ENCODE measurements at places on chromosomes 11 and 22.

GRCh38 chr11:109425554-109425953, 3.6 kb downstream of the C11orf87 start:
- no peak for DNase-seq

- no peak for DNase-seq
These were observed 21.5 kb downstream of the SHANK3 start for GRCh38 chr22:50694099-50694605.

GRCh38 chr22:42945027-42945426, 69.9 kb downstream of the PACSIN2 start:
- DNase-seq: no peak

GRCh38 chr11:2735053-2735589, 35.3 kb upstream of the KCNQ1OT1 start:
- no peak for DNase-seq

DNA sequence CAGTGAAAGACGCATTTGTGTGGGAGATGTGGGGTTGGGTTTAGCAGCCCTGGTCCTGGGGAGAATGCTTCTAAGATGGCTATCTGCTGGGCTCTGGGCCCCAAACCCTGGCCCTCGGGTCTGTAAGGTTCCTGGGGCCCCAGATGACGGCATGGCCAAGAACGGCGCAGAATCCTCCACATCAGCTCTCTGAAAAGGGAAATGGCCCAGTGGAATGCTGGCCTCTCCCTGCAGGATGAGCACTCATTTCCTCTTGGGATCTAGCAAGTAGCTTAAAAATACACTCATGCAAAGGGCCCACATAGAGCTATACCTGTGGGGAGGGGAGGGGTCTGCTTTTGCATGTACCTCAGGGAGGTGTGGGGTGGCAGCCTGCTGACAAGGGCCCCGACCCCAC, 37.5 kb upstream of the LINC01488 start:
- DNase-seq: no peak

GRCh38 chr11:123193742-123194141, 1.3 kb downstream of the CLMP start:
- DNase-seq: no peak

- no peak for DNase-seq
These were observed 155.1 kb downstream of the DDX10 start for GRCh38 chr11:108819957-108820356.

GRCh38 chr22:24185501-24186351, 4.4 kb downstream of the SUSD2 start:
- DNase-seq: no peak

DNA sequence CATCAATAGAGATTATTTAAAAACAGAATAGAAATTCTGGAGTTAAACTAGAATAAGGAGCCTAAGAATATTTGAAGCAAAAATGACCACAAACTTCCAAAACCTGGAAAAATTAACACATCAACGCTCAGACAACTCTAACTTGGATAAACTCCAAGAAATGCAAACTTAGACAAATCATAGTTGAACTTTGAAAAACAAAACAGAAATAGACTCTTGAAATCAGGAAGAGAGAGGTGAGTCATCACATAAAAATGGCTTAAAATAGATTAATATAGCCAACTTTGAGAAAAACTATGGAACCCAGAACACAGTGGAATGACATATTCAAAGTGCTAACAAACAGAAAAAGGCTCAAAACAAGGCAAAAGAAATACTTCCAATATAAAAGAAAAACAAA, 974.2 kb downstream of the JRKL start:
- no peak for DNase-seq

GRCh38 chr11:5288108-5288905, 13.4 kb downstream of the OR51B4 start:
- DNase-seq: no peak

DNA sequence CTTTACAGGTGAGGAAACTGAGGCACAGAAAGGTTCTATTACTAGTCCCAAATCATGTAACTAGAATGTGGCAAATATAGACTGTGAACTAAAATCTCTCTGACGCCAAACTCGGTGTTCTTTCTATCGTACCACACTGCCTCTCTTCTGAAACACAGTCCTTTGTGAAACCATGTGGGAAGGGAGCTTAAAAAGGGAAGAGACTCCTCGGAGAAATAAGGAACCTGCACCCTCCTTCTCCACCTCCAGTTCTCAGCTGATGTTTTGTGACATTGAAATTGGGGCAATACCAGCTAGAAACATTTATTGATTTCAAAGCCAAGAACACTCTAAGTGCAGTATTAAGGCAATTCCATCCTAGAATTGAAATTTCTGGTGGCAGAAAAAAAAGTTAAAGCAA, 76.4 kb upstream of the DRD2 start:
- DNase-seq: no peak

- DNase-seq: no peak
These were observed 195.2 kb downstream of the TRIM29 start for GRCh38 chr11:119942583-119943297.

DNA sequence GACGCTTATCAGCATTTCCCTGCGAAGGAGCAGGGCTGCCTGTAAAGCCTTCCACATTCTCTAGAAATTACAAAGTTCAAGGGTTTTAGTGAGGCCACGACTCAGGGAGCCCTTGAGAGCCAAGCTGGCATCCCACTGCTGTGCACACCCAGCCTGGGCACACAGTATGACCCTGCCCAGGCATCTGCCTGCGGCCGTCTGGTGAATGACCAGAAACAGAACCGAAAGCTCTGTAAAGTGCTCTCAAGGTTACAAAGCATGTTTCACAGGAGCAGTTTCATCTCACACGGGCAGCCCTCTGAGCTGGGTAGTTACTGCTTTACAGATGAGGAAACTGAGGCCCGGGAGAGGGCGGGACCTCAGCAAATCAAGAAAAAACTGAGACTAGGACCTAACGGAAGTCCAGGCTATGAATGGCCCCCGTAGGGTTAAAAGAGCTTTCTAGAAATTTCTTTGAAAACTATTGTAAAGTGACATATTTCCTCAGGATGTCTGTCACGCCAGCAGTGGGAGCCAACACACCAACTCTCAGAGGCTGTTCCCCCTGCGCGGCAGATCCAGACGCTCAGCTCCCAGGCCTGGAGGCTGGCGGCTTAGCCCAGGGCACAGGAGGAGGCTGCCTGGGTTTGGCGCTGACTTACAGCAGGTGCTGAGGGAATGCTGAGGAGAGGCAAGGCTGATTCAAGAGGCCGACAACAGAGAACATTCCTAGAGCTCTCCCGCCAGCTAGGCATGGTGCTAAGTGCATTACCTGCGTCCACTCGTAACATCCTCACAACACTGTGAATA, 7.7 kb upstream of the TCF20 start:
- no peak for DNase-seq

GRCh38 chr11:12691473-12691872, 17.3 kb downstream of the TEAD1 start:
- DNase-seq: no peak

DNA sequence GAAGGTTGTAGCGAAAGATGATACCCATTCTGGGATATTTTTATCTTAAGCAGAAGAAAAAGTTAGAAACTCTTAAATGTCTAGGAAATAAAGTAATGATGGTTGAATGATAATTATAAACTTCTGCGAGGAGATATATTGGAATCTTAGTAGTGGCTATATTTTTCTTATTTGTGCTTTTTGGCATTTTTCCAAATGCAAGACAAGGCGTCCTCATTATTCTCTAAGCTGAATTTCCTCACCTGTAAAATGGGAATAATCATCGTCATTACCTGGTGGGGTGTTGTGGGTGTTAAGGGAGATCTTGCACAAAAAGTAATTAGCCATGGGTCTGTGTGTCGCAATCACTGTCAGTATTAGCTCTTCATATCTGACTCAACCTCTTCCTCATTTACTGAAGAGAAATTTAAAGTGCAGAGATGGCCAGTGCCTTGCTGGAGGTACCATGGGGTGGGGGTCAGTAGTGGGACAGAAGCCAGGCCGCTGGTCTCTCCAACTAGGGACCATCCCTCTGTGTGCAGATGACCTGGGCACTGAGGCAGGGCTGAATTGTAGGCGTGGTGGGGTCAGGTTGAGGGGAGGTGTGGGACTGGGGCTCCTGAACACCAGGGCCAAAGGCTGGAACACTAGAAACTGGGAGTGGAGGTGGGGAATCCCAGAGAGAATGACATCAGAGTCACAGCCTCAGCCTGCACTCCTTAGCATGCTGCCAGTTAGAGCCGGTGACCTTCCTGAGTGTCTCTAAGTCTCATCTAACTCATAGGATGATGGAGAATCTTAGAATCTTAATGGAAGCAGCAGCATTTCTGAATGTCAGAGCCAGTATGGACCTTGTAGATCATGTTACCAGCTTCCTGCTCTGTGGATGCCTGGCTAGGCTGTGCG, 4.1 kb downstream of the PITPNM1 start:
- DNase-seq: no peak

DNA sequence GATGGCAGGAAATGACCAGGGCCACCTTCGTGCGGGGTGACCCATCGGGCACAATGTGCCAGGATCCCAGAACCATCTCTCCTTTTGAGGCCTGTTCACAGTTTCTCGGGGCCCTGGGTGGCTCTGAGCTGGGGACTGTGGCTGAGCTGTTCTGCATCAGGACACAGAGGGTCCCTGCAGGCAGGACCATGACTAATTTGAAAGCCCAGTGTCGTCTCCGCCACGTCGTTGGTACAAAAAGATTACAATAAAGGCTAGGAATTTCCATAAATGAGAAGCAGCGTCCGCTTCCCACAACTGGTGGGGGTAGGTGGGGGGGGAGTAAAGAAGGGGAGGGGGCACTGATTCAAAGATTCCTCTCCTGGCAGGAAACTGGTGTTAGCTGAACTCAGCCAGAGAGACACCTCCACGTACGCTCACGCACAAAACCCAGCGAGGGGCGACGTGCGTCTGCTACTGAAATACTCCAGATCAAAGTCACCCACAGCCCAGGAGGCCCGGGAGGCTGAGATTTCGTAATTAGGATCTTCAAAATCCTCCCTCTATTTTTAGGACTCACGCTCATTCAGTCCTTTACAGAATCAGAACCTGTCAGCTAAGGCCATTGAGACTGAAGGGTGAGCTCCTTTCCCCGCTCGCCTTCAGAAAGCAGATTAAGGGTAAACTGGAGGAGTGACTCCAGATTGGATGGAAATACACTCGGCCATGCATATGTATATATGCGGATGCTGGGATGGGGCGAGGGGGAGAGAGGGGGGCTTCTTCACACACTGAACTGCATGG, 11.0 kb downstream of the MN1 start:
- DNase-seq: no peak

DNA sequence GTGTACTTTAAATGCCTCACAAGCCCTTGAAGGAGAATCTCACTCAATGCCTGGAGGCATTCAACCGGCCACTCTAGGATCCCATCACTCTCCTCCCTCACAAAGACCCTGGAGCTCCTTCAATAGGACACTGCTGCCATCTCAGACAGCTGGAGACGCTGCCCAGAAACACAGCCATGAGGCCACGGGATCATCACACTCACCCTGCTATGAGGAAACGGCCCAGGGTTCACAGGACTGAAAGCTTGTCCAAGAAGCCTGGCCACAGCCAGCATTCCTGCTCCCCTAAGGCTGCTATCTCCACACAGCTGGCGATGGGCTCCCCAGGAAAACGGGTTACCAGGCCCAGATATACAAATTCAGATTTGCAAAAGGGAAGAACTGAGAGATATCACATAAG, 13.2 kb downstream of the CARS1 start:
- DNase-seq: no peak

GRCh38 chr11:7642747-7643146, 30.6 kb downstream of the CYB5R2 start:
- DNase-seq: no peak

- no peak for DNase-seq
These were observed 27.8 kb downstream of the CREB3L1 start for GRCh38 chr11:46305295-46305694.

DNA sequence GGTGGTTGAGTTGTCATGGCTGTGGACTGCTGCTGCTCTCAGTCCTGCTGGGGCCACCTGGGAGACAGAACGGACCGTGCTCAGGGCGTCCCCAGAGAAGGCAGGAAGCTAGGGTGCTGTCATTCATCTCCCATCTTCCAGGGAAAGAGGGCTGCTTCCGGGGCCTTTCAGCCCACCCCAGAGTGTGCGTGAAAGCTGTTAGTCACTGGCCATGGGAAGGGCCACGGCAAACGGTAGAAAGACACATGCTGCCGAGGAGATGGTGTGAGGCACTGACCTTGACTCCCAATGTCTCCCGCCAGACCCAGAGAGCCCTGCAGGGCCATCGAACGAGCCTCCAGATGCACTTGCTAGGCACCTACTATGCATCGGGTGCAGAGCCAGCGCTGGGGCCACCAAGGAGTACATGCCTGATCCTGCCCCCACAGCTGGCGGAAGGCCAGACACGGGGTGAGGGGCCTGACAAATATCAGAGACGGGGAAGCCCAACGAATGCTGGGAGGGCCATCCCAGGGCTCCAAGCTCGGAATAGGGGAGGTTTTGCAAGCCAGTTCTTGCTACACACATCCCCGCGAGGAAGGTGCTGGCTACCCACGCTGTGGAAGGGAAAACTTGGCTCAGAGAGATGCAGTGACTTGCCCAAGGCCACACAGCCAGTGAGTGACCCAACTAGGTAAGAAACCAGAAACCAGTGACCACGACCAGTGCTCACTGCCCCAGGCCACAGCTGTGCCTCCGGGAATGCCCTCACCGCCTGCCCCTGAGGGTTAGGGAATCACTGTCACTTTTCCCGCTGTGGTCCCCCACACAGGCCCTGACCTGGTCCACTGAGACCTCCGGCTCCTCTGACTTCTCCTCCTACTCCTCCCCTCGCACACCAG, 10.1 kb downstream of the RAC2 start:
- no peak for DNase-seq

- no peak for DNase-seq
These were observed 25.6 kb downstream of the SYT7 start for GRCh38 chr11:61555051-61555969.

DNA sequence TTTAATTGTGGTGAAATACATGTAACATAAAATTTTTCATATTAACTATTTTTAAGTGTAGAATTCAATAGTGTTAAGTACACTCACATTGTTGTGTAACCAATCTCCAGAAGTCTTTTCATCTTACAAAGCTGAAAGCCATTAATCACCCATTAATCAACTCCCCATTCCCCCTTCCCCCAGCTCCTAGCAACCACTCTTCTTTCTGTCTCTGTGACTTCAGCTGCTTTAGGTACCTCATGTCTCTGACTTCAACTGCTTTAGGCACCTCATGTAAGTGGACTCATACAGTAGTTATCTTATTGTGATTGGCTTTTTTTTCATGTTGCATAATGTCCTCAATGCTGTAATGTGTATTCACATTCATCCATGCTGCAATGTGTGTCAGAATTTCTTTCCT, 150.8 kb upstream of the NTM start:
- DNase-seq: no peak

Data from thoracic aorta (tissue), 2 donors.